ENCODE measurements at places on chromosomes 16 and 17.

GRCh38 chr16:66802159-66802558 lies 775 bp upstream of the TERB1 start:
- no peak for DNase-seq

GRCh38 chr16:51994597-51994996 lies 552.3 kb downstream of the TOX3 start:
- DNase-seq = no peak

- no peak for DNase-seq
These were observed 148.7 kb downstream of the AIPL1 start for GRCh38 chr17:6286233-6286632.

DNA sequence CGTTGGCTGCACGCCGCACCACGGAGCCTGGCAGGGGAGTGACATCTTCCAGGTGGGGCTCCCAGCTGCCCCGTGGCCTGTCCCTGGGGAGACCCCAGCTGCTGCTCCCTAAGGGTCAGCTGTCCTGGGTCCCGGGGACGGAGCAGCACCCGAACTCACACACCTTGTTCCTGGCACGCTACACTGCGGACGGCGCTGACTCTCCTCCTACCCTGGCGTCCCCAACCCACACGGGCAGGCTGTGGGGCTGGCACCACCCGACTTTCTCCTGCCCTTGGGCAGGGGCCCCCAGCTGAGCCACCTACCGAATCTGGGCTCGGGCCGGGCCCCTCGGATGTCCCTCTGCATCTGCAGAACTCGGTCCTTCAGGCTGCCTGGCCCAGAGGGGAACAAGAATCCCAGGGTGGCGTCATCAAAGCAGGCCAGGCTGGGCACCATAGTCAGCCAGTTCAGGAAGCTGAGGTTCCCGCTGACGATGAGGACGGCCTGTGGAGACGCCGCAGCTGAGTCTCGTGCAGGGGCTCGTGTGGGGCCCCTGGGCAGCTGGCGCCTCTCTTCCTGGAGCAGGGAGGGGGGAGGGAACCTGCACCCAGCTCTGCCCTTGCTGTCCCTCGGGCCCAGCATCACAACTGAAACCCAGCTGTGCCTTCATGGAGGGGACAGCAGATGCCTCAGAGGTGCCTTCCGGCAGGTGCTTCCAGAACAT lies 70.5 kb upstream of the GNG13 start:
- DNase-seq = no peak

DNA sequence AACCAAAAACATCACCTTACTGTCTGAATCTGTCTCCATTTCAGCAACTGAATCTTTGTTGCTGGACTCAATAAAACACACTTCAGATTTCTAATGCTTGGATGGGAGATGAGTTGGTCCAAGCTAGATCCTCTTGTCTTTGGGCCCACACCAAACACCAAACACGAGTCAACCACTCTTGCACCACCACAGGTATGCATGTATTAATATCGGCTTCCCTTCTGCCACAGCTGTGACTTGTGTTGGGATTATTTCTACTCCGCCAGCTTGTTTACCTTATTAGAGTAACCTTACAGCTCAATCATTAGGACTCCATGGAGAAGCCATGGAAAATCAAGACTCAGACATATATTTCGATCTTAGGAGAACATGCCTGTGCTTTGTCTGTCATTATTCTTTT lies 49.9 kb downstream of the XYLT1 start:
- no peak for DNase-seq

GRCh38 chr17:70308618-70309017 lies 139.3 kb downstream of the KCNJ2 start:
- no peak for DNase-seq

DNA sequence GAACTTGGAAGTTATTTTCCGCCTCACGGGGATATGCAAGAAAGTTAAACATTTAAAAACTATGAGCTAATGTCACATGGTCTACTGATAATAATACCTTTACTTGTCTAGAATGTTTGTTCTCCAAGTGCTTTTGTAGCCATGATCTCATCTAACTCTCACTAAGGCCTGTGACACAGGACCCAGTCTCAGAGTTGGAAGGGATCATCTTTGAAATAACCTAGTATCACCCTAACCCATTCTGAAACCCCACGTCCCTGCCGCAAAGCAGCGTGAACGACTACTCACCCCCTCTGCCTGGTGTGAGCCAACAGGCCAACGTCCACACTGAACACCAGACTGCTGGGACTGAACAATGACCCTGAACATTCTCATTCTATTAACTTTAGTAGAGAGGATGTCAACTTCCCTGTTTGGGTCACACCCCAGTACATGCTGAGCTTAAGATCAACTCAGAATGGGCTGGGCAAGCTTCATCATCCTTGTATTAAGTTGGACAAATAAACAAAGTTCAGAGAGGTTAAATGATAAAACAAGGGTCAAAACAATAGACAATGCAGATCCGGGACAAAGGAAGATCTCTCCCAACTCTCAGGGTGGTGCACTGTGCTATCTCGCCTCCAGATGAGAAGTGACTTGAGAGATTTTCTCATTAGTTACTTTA lies 54.8 kb upstream of the BCAR1 start:
- DNase-seq = no peak
